Heart right ventricle (tissue), 16 donors: ENCODE measurements at places on chromosomes 4 and X. TPM values are rescaled to one million over a fixed set of nuclear protein-coding genes. Genes with fewer than 3 reads are reported as not detected.

GRCh38 chr4:98260047-98260578 lies 1.1 kb upstream of the RAP1GDS1 start:
- DNase-seq = peak; percentile 51

GRCh38 chr4:102477657-102478056 lies 23.5 kb upstream of the NFKB1 start:
- DNase-seq = no peak

DNA sequence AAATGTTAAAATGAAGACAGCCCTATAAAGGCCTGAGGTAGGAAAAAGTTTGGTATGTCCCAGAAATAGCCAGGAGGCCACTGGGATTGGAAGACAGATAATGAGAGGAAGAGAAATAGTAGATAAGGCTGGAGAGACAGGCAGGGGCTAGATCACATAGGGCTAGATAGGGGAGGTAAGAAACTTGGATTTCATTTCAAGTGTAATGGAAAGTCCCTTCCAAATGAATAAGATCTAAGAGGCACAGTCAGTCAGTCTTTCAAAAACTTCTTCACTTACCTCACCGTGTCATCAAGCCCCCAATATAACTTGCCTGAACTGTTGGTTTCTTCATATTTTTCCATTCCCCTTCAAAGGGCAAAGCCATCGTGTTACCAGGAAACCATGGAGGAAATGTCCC lies 121.8 kb downstream of the SPCS3 start:
- no peak for DNase-seq

GRCh38 chr4:244471-244870 lies 60.8 kb downstream of the ZNF732 start:
- no peak for DNase-seq

DNA sequence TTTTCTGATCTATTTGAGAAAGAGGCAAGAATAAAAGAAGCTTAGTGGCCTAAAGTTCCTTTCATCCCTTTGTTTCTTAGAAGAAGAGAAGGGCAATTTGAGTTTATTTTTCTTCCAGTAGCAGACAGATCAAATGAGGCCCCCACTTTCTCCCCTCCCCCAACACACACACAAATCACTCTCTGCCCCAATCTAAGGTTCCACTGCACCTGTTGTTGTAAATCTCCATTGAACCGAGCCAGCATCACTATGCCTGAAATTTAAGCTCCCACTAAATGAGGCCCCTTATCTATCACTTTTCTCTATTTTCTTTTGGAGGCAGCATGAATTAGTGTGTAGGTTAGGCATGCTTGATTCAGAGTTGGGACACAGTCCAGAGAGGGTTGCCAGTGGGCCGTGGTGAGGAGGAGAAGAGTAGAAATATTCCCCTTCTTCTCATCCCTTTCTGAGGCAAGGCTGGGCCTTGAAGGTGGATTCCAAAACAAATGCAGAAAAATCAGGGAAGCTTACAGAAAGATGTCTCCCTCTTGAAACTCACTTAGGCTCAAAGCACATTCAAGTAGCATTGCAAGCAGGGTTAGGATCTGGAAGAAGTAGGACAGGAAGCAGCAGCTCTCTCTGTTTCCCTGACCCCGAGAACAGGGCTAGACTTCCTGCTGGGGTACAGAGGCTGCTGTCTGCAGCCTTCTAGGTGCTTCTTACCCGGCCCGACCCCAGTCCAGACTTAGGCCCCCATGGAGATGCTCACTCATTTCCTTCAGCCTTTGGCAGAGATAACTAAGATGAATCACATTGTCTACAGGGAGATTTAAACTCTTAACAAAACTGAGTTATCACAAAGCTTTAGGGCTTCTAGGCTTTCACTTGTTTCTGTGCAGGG lies 70.7 kb downstream of the RASL11B start:
- DNase-seq = no peak

DNA sequence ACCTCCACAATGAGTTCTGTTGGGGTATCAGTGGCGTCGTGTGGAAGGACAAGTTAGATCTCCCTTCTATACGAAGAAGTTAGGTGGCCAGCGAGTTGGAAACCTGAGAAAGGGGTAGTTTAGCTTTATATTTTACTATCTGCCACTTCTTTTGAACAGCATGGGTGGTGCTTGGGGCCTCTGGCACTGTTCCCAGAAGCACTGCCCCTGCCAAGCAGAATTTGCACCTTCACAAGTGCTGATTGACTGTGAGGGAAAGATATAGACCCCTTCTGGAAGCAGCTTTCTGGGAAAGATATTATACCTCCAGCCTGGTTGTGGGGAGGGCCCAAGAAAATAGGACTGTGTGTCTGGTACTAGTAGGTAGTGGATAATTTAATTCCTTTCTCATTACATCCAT lies 246.9 kb downstream of the FBXO8 start:
- peak; percentile 9 for DNase-seq

DNA sequence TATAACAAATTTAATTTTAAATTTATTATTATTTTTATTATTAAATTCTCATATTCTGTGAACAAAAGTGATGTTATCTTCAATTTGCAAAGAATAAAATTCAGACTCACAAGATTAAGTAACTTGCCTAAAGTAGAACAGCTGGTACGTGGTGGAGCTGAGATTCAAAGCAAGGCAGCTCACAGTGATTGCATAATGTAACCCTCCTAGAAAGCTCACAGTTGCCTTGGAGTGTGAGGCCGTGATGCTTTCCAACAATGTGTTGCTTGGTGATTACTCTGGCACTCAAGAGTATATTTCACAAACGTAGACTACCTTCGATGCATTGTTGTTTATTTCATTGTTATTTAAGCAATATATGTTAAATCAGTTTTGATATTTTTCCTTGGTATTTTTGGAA lies 1039.2 kb upstream of the PABPC4L start:
- no peak for DNase-seq

DNA sequence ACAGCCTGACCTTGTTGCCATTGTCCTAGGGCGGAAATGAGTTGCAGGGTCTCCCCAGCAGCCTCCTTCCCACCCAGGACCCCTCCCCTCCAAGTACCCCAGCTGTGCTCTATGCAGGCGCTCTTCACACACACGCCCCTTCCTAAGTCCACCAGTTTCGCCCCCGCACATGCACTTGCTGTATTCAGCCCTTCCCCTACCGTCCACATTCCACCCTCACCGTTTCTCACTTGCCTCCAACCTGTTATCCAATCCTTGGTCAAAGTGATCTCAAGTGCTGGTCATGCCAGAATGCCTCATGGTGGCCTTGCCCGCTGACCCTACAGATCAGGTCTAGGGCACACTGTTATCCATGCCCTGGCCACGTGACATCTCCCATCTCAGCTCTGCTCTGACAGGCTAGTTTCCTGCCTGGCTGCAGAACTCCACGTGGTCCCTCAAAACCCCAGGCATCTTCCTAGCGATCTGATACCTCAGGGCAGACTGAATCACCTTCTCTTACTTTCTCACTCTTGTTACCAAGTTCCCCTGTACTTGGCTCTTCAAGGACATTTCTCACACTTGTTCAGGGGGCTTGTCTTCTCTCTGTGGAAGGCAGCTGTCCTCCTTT lies 39.7 kb downstream of the NSG1 start:
- DNase-seq = no peak

- no peak for DNase-seq
Measured at GRCh38 chrX:21946925-21947641, 6.6 kb downstream of the SMS start.

- DNase-seq = no peak
Measured at GRCh38 chr4:8589823-8590545, 2.6 kb upstream of the CPZ start.

DNA sequence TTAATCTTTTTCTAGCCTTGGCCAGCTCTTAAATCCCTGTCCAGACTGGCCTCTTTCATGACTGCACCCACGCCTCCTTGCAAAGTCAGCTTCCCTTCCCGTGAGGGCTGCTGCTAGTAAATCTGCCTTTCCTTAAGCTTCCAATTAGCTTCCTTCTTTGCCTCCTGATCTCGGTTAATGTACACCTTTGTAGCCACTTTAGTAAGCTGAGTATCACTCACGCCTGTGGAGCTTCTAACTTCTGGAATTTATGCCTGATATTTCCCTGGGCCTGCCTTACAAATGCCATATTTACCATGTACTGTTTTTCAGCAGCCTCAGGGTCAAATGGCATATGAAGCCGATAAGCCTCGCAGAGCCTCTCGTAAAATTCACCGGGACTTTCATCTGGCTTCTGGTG lies 5.1 kb upstream of the UGT8 start:
- DNase-seq = no peak

DNA sequence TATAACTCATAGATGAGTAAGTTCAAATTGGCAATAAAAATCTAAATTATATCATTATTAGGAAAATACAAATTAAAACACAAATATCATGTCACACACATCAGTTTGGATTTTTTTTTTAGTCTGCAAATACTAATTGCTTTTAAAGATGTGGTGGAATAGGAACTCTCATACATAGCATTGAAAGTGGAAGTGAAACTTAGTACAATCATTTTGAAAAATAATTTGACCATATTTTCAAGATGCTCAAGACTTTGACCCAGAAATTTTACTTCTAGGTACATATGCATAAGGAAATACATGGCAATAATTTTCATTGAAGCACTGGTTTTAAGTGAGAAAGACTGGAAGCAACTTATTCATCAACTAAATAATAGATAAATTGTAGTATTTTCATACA lies 147.5 kb upstream of the SMIM31 start:
- no peak for DNase-seq

- DNase-seq = no peak
Measured at GRCh38 chr4:96183611-96184010, 343.7 kb downstream of the PDHA2 start.

DNA sequence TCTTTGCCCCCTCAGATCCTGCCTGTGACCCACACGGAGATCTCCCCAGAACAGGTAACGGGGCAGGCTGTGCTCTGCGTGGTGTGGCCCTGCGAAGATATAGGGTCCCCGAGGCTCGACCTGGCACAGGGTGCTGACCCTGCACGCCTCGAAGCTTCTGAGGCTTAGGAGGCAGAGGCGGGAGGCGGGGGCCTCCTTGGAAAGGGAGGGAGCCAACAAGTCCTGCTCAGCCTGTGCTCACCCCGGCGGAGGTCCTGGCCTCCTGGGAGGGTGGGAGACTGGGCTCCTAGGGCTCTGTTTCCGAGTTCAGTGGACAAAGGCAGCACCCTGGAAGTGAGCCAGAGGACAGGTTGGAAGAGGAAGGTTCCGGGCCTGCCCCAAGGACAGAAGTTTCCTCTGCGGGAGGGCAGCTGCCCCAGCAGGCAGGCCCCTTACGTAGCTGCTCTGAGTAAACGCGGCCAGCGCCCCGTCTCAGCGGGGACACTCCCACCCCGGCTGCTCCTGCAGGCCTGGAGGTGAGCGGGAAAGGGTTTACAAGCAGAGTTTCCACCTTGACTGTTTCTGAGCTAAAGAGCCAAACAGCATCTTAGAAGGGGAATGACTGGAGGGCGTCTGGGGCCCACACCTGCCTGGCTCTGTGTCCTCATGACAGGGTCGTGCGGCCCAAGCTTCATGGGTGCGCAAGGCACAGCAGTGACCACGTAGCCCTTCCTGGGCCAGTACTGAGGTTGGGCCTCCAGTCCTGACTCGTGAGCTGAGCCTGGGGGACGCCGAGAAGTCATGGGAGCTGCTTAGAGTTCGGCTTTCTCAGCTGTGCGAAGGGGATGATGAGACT lies 16.1 kb downstream of the TMEM175 start:
- no peak for DNase-seq

DNA sequence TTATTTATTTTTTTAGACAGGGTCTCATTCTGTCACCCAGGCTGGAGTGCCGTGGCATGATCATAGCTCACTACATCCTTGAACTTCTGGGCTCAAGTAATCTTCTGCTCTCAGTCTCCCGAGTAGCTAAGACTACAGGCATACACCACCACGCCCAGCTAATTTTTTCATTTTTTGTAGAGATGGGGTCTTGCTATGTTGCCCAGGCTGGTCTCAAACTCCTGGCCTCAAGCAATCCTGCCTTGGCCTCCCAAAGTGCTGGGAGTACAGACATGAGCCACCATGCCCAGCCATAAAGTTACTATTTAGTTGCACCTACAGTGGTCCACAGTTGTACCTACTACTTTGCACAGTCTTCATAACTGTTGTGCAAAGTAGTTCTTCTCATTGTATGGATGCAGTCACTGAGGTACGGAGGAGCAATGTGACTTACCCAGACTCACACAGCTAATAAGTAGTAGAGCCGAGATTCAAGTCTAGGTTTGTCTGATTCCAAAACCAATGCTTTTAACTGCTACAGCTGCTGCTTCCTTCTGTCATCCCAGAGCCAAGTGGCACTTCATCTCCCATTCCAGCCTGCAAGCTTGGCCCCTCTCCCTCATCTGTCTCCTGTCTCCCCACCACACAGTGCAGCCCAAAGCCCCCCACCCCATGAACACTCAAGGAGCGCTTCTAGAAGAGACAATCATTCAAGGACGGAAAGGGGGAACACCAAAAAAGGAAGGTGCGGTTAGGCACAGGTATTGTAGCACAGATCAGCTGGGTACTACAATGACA lies 24.0 kb upstream of the IQSEC2 start:
- DNase-seq = no peak

GRCh38 chr4:129176864-129177263 lies 80.9 kb downstream of the C4orf33 start:
- DNase-seq = no peak

- DNase-seq = no peak
Measured at GRCh38 chr4:72786401-72786990, 217.5 kb upstream of the ADAMTS3 start.

DNA sequence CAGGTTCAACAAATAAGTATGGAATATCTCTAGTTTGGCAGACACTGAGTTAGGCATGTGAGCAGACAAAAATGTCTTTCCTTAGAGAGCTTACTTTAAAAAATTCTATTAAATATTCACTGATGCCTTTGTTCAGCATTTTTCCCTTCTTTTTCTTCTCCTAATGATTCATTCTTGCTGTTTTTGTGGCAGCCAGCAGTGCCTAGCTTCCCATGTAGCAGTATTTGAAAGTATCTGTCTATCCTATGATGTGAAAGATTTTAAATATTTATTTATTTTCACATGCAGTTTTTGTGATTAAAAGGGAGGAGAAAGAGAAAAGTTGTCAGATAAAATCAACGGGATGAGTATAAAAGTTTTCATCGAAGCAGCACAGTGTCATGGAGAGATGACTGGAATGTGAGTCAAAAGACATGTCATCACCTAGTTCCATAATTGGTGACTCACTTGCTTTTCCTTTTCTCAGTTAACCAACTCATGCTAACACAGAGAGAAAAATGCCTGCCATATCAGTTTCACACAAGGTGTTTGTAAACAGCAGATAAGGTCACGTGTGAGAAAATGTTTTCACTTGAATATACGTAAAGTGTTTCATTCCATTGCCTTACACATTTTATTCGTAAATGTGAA lies 69.8 kb downstream of the BMPR1B start:
- DNase-seq = no peak

- peak; percentile 64 for DNase-seq
Measured at GRCh38 chr4:155353923-155354540, 22.7 kb downstream of the MAP9 start.

- no peak for DNase-seq
Measured at GRCh38 chr4:20084488-20084887, 167.2 kb upstream of the SLIT2 start.

- DNase-seq = no peak
Measured at GRCh38 chr4:140645196-140645595, 76.4 kb upstream of the UCP1 start.

The TRPC5OS gene
- total RNA-seq = not detected

The SPANXN4 gene
- total RNA-seq = not detected

The SYTL5 gene
- total RNA-seq = 1.6 TPM

The LRCH2 gene
- 1.5 TPM for total RNA-seq

The RIPPLY1 gene
- not detected for total RNA-seq

The ZAR1 gene
- total RNA-seq = not detected

The TBC1D14 gene
- total RNA-seq = 43.7 TPM

The ASB9 gene
- 0.64 TPM for total RNA-seq
